ENCODE measurements at places on chromosomes 3 and 15.
A peak's percentile ranks its signal among the peaks of the same experiment; 100 is the strongest.

- DNase-seq, result no peak
Measured at GRCh38 chr3:56375654-56376053, 92.6 kb downstream of the ERC2 start.

DNA sequence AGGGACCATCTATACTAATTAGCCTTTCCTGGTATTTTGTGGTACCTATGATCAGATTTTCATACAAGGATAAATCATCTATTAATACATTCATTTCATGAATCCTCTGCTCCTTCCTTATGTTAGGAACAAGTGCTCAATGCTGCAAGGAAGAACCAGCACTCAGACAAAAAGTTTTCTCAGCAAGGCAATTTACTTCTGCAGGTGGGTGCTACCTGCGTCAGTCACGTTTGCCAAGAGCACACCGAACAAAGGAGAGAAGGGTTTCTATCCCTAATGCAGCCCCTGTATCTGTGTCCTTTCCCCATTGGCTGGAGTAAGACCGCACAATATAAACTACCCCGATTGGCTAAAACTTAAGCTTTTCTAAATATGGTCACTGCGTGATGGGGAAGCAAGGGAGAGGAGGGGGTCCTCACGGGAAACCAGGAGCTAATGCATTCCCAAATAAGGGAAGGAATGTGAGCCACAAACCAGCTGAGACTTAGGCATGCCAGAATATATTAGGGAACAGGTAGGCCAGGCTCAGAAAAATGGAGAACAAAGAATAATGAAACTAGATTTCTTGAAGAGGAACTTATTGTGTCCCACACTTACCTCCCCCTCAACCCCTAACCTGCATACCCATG lies 76.5 kb downstream of the AQR start:
- no peak for DNase-seq

GRCh38 chr3:63853106-63853505 lies 10.5 kb downstream of the THOC7 start:
- DNase-seq, result no peak

DNA sequence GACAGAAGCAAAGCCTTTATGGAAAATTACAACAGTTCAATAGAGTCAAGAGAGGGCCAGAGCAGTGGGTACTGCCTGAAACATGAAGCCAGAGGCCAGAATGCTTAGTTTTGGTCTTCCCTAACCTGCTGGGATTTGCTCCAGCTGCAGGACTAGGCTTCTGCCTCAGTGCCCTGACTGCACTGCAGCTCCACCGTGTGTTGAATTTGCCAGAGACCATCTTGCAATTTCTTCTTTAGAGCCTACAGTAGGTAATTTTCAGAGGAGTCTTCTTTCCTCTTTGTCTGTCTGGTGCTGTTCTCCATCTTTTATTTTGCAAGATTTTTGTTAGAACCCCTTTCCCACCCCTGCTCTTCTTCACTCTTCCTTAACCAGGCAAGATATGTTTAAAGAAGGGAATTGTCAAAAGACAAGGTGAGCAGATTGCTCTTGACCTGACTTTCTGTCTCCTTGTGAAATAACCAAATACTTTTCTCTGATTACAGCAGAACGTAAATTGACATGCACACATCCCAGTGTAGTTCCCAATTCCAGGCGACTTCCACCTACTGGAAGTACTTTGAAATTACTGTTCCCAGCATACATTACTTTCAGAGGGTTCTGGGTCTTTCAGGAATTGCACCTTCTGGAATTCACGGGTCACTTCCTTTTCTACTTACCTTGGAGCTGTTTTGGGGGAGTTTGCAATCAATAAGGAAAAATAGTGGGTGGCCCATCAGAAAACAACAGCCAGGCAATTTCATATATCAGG lies 161.2 kb downstream of the MINAR1 start:
- peak; percentile 22 for DNase-seq

- DNase-seq, result no peak
Measured at GRCh38 chr3:184377374-184377773, 633 bp downstream of the THPO start.

- no peak for DNase-seq
Measured at GRCh38 chr15:93068581-93069199, 20.3 kb downstream of the RGMA start.

DNA sequence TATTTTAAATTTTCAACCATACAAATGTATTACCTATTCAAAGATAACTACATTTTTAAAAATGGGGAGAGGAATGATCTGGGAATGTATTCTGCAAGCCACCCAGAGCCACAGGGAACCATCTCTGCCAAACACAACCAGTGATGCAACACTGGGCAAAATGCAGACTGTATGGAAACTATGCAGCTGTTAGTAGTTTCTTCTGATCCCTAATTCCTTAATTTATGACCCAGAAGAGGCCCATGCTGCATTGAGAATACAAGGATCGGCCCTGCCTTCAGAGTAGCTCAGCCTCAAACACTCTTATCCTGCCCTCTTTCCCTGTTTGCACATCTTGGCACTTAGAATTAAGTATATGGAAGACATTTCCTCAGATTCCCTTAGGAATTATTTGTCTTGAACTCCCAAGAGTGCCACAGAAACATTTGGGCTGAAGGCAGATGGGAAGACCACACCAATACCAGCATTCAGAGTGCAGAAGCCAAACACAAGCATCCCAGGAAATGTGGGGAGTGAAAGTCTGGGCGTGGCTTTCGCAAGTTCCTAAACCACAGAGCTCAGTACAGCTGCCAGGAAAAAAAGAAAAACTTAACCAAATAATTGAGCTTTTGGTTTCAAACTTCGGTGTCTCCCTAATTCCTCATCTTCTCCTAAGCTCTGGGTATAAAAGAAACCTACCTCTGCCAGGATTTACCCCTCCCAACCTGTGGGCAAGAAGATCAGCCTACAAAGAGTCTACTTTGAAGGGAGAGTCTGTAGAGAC lies 5.3 kb downstream of the SNUPN start:
- DNase-seq, result peak; percentile 39

GRCh38 chr3:125381743-125382142 lies 6.6 kb upstream of the ZNF148 start:
- DNase-seq, result peak; percentile 81

DNA sequence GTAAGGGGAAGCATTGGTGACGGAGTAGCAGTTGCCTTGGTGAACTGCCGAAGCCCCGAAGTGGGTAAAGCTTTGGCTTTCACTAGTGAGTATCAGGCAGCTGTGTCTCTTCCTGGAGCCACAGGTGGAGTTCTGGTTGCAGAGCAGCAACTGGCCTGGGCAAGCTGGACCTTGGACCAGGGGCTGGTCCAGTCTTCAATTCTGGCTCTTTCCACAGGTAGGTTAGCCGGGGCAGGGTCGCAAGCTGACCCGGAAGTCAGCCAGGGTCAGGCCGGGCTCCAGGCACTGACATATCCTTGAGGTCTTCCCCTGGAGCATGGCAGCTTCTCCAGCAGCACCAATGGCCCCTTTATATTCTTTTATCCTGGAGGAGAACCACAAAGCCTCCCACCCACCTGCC lies 73.2 kb downstream of the TMEM44 start:
- no peak for DNase-seq

DNA sequence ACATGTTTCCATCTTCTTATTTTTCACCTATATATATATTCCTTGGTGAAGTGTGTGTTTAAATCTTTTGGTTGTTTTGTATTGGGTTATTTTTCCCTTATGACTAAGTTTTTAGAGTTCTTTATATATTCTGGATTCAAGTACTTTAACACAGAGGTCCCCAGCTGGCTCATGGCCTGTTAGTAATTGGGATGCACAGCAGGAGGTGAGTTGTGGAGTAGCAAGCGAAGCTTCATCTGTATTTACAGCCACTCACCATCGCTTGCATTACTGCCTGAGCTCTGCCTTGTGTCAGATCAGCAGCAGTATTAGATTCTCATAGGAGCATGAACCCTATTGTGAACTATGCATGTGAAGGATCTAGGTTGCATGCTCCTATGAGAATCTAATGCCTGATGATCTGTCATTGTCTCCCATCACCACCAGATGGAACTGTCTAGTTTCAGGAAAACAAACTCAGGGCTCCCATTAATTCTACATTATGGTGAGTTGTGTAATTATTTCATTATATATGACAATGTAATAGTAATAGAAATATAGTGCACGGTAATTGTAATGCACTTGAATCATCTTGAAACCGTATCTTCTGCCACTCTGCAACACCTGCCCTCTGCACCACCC lies 151.6 kb downstream of the RSRC1 start:
- DNase-seq, result no peak

GRCh38 chr3:124213641-124214040 lies 221.7 kb upstream of the ROPN1 start:
- no peak for DNase-seq

DNA sequence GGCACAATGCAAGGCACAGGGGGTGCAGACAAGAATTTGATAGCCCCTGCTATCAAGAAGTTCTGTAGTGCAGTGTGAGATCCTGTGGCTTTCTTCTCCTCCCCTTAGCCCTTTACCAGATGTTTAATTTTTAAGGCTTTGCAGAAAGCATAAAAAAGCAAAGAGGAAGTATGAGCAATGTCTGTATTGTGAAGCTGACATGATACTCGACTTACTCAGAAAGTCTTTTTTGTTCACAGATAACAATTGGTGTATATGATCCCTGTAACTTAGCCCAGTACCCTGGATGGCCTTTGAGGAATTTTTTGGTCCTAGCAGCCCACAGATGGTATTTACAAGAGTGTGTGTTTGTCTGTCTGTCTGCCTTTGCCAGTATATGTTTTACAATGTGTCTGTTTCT lies 58.9 kb downstream of the ATG7 start:
- peak; percentile 59 for DNase-seq

DNA sequence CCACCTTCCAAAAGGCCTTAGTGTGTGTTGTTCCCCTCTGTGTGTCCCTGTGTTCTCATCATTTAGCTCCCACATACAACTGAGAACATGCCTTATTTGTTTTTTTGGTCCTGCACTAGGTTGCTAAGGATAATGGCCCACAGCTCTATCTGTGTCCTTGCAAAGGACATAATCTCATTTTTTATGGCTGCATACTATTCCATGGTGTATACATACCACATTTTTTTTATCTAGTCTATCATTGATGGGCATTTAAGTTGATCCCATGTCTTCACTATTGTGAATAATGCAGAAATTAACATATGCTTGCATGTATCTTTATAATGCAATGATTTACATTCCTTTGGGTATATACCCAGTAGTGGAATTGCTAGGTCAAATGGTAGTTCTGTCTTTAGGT lies 645.7 kb downstream of the PDCD6IP start:
- no peak for DNase-seq

DNA sequence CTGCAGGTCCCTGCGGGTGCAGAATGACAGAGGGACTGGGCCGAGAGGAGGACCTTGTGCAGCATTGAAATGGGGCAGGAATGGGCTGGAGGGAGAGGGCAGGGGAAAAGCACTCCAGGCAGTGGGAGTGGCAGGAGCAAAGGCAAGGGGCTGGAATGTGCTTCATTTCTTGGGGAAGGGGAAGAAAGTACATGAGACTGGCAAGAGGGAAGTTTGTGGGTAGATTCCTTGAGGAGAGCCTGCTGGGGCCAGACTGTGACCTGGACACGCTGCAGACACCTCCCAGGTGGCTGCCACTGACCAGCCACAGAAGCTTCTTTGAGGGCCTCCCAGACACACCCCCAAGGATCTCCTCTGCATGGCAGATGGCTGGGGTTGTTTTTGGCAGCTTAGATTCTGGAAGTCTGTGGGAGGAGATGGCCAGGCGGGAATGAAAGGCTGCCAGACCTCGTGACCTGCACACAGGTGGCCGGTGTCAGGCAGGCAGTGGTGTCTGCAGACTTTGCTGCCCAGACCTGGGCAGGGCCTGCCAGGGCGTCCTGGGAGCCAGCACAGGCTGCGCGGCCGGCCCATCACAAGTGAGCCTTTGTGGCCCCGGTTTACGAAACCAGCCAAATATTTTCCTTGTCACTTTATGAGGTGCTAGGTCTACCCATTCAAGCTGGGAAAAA lies 53.1 kb downstream of the SPSB4 start:
- DNase-seq, result no peak

DNA sequence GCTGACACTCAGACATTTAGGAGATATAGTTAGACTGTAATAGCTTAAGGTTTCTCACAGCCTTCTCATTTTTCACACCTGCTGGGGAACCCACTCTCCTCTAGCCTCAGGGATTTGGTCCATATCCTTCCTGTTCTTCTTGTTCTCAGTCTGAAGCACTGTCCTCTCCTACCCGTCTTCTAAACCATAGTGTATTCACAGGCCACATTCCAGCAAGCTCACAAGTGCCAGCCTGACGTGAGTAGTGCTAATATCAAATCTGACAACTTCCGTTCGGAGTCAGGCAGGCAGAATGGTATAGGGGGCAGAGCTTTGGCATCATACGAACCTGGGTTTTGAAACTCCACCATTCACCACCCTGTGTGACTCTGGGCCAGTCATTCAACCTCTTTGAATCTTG lies 6.9 kb upstream of the CA12 start:
- DNase-seq, result no peak

DNA sequence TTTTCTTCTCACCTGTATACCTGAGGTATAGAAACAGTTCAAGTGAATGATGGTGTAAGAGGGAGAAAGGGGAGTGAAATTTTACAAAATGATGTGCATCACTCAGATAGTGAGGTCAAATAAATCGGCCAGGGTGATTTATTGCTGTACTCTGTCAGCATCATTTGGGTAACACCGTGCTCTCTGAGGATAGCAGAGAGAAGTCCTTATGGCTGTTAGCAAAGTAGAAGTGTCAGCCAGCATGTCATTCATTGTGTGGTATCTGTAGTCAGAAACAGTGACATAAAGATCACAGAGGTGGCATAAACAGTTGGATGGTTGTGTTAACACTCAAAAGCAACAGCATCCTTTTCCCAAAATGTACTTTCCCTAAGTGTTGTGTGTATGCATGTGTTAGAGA lies 53.4 kb downstream of the PSMD6 start:
- DNase-seq, result no peak

- DNase-seq, result no peak
Measured at GRCh38 chr15:43492266-43492665, 690 bp downstream of the TP53BP1 start.

DNA sequence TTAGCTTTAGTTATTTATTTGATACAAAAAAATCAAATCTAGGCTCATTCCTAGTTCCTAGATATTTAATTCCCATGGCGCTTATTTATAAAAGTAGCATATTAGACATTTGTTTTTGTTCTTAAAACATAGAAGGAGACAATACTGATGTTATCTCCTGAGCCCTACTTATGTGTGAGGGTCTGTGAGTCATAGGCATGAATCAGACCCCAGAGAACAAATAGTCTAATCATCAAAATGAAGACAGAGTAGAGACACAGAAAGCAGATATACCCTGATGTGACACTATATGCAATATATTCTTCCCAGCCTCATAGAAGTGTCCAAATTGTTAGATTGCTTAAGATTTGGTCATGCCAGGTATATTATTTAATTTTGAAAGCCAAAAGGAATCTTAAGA lies 44.9 kb downstream of the PEX5L start:
- DNase-seq, result no peak

DNA sequence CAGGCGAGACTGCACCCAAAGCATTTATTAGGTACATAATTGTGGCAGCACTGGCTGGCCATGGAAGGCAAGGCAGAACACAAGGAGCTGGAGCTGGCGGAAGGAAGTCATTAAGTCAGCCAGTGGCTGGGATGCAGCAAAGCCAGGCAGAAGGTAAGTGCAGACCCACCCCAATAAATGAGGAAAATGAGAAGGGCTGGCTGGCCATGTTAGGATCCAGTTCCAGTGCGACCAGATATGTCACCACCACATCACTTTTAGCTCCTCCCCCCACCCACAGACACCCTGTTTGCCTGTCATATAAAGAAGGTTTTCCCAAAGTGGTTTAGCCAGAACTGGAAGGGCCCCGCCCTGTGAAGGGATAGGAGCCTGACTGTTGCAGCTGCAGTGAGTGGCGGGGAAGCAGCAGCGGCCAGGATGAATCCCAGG lies at the start of gene FURIN:
TSS of gene FURIN (plus strand) at position 328 of the 429 bp plus-strand sequence. CDS start 7,153 bp downstream, outside the sequence.
- DNase-seq, result no peak

- no peak for DNase-seq
Measured at GRCh38 chr3:53690521-53690920, 155.7 kb downstream of the CHDH start.

GRCh38 chr3:182400838-182401237 lies 392.5 kb upstream of the ATP11B start:
- DNase-seq, result no peak

All from IMR-90 (cell line).